Dermis blood vessel endothelial cell (primary cell): ENCODE measurements at places on chromosomes 5 and 9. TPM values are rescaled to one million over a fixed set of nuclear protein-coding genes. Genes with fewer than 3 reads are reported as not detected.

SHISAL2B gene
- not detected in 2 replicates for total RNA-seq

CHSY3 gene
- total RNA-seq: 2.5 and 3.9 TPM in 2 replicates

PCDHB5 gene
- 1.2 and 1.7 TPM in 2 replicates for total RNA-seq

NEUROG1 gene
- not detected in 2 replicates for total RNA-seq

SPINK4 gene
- total RNA-seq: not detected in 2 replicates

ADRA1B gene
- 0.34 TPM in 1 of 2 replicates, not detected in the other for total RNA-seq

ADAMTS2 gene
- 0.42 and 2.4 TPM in 2 replicates for total RNA-seq

BAAT gene
- not detected in 2 replicates for total RNA-seq

PSAT1 gene
- total RNA-seq: 7.5 and 21.8 TPM in 2 replicates

EPB41L4A gene
- 33.5 and 48.5 TPM in 2 replicates for total RNA-seq

ANKRD20A1 gene
- 1.7 and 2.6 TPM in 2 replicates for total RNA-seq

RFX3 gene
- total RNA-seq: 11.4 and 12.8 TPM in 2 replicates
